Placental pericyte (primary cell): ENCODE measurements at places on chromosomes 16 and 17. TPM values are rescaled to one million over a fixed set of nuclear protein-coding genes. Genes with fewer than 3 reads are reported as not detected.

CNGB1 gene
- total RNA-seq: not detected in 2 replicates

ORMDL3 gene
- total RNA-seq: 38.5 and 47.5 TPM in 2 replicates

NOTUM gene
- 0.29 and 0.66 TPM in 2 replicates for total RNA-seq

LPO gene
- total RNA-seq: 0.22 TPM in 1 of 2 replicates, not detected in the other

TBC1D3G gene
- total RNA-seq: not detected in 2 replicates

PCGF2 gene
- 4.6 and 12.5 TPM in 2 replicates for total RNA-seq

KCNG4 gene
- not detected in 2 replicates for total RNA-seq

SHISA9 gene
- total RNA-seq: under 0.01 TPM in 1 of 2 replicates, not detected in the other

CD300A gene
- not detected in 2 replicates for total RNA-seq

INCA1 gene
- 0.22 and 0.43 TPM in 2 replicates for total RNA-seq

ENPP7 gene
- not detected in 2 replicates for total RNA-seq

TCAP gene
- 0.44 TPM in 1 of 2 replicates, not detected in the other for total RNA-seq

CIBAR2 gene
- not detected in 2 replicates for total RNA-seq

TEFM gene
- total RNA-seq: 7.7 and 14.6 TPM in 2 replicates

KRTAP1-5 gene
- total RNA-seq: 1.5 and 14.2 TPM in 2 replicates

TEKT5 gene
- total RNA-seq: under 0.01 TPM in 1 of 2 replicates, not detected in the other

HSDL1 gene
- 15.7 and 15.8 TPM in 2 replicates for total RNA-seq

VTN gene
- total RNA-seq: 0.43 and 149 TPM in 2 replicates

SDK2 gene
- total RNA-seq: under 0.01 and 0.14 TPM in 2 replicates

UNC13D gene
- total RNA-seq: 1.8 and 2.3 TPM in 2 replicates

SEZ6 gene
- not detected in 2 replicates for total RNA-seq

GNPTG gene
- total RNA-seq: 30.6 and 67.2 TPM in 2 replicates

PIMREG gene
- 0.22 and 24.6 TPM in 2 replicates for total RNA-seq

AIPL1 gene
- total RNA-seq: not detected in 2 replicates

TBC1D3D gene
- total RNA-seq: 0.44 TPM in 1 of 2 replicates, not detected in the other

RMI2 gene
- total RNA-seq: 2.2 and 7.0 TPM in 2 replicates

PERCC1 gene
- total RNA-seq: not detected in 2 replicates

PRSS8 gene
- total RNA-seq: not detected in 2 replicates

CAMTA2 gene
- total RNA-seq: 15.3 and 19.3 TPM in 2 replicates

ADCY7 gene
- total RNA-seq: 29.5 and 30.6 TPM in 2 replicates

FNDC8 gene
- not detected in 2 replicates for total RNA-seq

PRSS22 gene
- 2.7 TPM in 1 of 2 replicates, not detected in the other for total RNA-seq

KRT16 gene
- not detected in 2 replicates for total RNA-seq

TBC1D3E gene
- not detected in 2 replicates for total RNA-seq

CES5A gene
- not detected in 2 replicates for total RNA-seq

HSD11B2 gene
- total RNA-seq: under 0.01 TPM in 1 of 2 replicates, not detected in the other

TBC1D16 gene
- 38.1 and 46.0 TPM in 2 replicates for total RNA-seq

GSPT1 gene
- total RNA-seq: 111 and 153 TPM in 2 replicates

RAB11FIP4 gene
- under 0.01 and 0.44 TPM in 2 replicates for total RNA-seq

PYDC1 gene
- total RNA-seq: not detected in 2 replicates

KRT39 gene
- total RNA-seq: 0.43 TPM in 1 of 2 replicates, not detected in the other

OR1F1 gene
- not detected in 2 replicates for total RNA-seq

FADS6 gene
- not detected in 2 replicates for total RNA-seq

SUMO2 gene
- total RNA-seq: 66.3 and 95.6 TPM in 2 replicates

GINS3 gene
- total RNA-seq: 0.66 and 7.6 TPM in 2 replicates

HES7 gene
- under 0.01 TPM in 1 of 2 replicates, not detected in the other for total RNA-seq

ST6GALNAC2 gene
- 1.3 and 2.6 TPM in 2 replicates for total RNA-seq

TMC8 gene
- total RNA-seq: not detected in 2 replicates

CMTM3 gene
- 24.5 and 60.3 TPM in 2 replicates for total RNA-seq

BAIAP2 gene
- 26.5 and 32.8 TPM in 2 replicates for total RNA-seq

TNK1 gene
- 0.22 TPM in 1 of 2 replicates, not detected in the other for total RNA-seq
